Iris pigment epithelial cell (primary cell): ENCODE measurements at places on chromosomes 4 and X.

DNA sequence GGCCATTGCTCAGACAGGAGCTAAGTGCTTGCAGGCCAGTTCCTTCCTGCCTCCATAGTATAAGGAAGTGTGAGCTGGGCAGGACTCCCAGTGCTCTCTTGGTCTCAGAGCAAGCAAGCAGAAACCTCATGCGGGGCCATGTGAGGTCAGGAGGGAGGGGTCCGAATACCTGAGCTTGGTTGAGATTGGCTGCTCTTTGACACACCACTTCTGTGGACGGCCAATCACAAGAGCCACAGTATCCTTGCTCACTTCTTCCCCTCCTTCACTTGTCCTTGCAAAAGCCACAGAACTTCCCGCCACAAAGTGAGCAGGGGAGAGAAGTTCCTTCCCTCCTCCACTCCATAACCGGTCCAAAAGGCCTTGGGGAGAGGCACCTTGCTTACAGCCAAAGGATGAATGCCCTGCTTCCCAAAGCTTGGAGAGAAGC is 56.7 kb downstream of the PRPS1 start:
- peak; percentile 83 for DNase-seq

- DNase-seq, result peak; percentile 67
Measured at GRCh38 chrX:21946925-21947641, 6.6 kb downstream of the SMS start.

DNA sequence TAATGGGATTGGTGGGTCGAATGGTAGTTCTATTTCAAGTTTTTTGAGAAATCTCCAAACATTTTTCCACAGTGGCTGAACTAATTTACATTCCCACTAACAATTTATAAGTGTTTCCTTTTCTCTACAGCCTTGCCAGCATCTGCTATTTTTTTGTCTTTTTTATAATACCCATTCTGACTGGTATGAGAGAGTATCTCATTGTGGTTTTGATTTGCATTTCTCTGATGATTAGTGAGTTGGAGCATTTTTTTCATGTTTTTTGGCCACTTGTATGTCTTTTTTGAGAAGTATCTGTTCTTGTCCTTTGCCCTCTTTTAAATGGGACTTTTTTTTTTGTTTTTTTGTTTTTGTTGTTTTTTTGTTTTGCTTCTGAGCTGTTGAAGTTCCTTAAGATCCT is 200.0 kb upstream of the GK2 start:
- no peak for DNase-seq

DNA sequence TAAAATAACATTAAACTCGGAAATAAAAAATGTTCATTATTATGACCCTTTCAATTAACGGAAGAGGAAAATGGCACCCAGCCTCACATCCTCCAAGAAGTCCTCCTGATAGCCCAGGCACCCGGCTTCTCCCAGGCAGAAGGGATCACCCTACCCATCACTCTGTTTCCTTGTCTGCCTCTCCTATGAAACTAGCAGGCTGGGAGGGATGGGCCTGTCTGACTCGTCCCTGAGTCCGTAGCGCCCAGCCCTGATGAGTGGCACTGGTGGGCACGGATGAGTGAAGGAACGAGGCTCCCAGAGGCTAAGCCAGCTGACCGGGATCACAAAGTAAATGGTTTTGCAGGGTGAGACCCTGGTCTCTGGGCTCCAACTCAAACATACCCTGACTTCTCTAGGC is 28.6 kb upstream of the KIAA0232 start:
- no peak for DNase-seq

GRCh38 chrX:14591976-14592375 is 62.6 kb downstream of the GLRA2 start:
- DNase-seq, result no peak

GRCh38 chr4:80948141-80948540 is 82.4 kb upstream of the BMP3 start:
- no peak for DNase-seq

- DNase-seq, result peak; percentile 83
Measured at GRCh38 chr4:85084371-85085094, 118.0 kb upstream of the WDFY3 start.

GRCh38 chrX:1537031-1537715 is at the start of gene P2RY8:
TSS of gene P2RY8 (minus strand) at chrX:1537185. CDS start at chrX:1466558, 70,627 bp downstream.
- peak; percentile 16 for DNase-seq

DNA sequence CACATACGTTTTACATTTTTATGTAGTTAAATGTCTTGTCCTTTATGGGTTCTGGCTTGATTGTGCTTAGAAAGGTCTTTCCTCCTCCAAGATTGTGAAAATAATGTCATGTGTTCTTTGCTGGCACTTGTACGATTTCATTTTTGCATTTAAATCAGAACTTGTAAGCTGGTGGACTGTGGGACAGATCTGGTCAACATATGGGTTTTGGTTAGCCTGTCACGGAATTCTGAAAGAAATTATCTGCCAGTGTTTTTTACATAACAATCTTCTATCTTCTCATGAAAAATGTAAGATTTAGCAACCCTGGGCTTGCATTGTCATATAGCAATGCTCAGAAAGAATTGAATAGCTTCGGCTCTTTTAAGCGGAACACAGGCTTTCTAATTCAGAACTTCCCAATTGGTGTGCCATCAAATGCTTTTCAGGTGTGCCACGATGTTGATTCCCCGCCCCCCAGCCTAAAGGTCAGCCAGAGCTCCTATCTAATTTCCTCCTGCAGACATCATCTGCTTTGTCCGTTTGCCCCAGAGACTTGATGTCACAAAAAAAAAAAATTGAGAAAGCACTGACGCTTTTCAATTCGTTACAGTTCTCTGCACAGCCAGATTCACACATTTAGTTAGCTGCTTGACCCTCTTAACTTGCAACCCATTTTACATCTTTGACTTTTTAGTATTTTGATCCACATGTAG is 16.2 kb downstream of the AFF1 start:
- DNase-seq, result no peak

DNA sequence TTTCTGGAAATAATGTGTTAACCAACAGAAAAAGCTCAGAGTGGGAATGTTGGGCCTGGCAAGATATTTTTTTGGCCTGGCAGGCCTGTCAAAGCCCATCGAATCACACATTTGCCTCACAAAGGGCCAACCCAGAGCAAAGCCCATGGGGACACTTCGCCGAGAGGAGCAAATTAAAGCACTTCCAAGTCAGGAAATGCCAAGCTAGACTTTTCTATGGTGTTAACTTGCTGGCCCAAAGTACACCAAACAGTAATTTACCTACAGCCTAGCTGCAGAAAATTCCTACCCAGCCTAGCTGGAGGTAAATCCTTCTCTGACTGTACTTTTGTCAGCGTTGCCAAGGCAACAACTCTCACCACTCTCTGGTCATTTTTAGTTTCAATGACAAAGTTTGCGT is 288.6 kb upstream of the LDB2 start:
- DNase-seq, result no peak

- DNase-seq, result peak; percentile 0
Measured at GRCh38 chr4:81688085-81688484, 216.4 kb upstream of the RASGEF1B start.

DNA sequence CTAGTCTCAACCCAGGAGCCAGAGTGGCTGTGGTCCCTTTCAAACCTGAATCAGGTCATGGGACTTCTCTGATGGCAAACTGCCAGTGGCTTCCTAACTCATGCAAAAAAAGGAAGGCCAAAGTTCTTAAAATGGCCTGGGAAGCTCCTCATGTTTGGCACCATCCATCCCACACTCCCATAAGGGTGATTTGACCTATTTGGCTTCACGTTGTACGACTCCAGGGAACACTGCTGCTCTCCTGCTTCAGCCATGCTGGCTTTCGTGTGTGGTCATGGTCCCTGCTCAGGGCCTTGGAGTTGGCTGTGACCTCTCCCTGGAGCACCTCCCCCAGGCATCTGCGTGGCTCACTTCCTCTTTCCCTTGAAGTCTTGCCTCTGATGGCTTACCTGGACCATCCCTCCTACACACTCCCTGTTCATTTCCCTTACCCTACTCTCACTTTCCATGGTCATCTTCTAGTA is 12.8 kb upstream of the TMSB4X start:
- DNase-seq, result no peak

DNA sequence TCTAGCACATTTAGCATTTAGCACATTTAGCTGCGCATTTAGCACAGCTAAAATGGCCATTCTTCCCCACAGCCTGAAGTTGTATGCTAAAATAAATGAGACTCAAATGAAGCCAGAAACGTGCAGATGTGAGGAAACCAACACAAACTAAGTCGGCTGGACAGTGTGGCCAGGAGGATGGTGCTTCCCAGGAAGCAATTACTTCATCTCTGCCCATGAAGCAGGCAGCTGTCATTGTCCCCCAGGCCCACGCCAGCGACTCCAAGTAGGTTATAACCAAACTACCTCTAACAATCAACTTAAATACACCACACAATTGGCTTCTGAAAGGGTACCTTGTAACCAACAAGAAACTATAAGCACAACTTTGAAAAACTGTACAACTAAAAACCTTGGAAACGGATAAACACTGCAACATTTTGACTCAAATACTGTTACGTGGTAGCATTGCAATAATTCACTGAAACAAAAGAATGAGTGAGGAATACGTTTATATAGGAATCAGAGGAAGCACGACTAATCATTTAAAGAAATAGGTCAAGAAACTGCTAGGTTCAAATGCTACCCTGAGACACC is 39.2 kb downstream of the AFAP1 start:
- no peak for DNase-seq

- DNase-seq, result no peak
Measured at GRCh38 chr4:185587030-185587426, 51.7 kb upstream of the PDLIM3 start.

DNA sequence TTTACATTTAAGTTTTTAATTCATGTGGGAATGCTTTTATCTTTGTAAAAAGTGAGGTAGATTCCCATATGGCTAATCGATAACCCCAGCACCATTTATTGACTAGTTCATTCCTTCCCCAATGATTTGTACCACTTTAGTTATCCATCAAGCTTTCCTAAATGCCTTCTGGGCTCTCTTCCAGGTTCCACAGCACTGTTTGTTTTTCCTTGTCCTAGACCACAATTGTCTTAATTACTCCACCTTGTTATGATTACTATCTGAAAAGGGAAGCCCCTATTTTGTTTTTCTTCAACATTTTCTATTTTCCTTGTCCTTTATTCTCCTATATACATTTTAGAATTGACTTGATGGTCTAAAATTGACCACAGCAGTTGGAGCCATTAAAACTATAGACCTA is 48.5 kb upstream of the GPRIN3 start:
- DNase-seq, result no peak

DNA sequence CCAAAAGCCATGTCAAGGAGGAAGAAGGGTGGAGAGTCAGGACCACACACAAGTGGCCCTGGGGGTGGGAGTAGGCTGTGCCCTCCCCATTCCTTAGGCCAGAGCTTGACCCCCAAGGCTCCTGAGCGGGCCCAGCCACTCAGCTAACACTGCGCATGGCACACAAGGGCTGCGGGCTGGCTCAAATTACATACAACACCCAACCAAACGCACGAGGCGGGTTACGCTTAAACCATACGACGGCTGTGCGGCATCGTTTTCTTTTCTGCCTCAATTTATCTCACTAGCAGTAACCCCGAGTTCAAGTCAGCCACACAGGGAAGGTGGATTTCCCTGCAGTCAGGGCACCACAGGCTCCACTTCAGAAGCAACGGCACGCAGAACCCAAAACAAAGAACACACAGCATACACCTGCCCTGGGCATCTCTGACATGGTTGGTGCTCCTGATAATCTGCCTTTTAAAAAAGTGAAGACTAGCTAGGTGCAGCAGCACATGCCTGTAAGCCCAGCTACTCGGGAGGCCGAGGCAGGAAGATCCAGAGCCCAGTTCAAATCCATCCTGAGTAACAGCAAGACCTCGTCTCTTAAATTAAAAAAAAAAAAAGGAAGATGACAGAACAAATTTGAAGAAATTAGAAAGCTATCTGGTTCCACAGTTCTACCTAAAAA is 2.9 kb downstream of the GAK start:
- DNase-seq, result no peak

GRCh38 chr4:2768124-2768523 is 12.0 kb upstream of the TNIP2 start:
- DNase-seq, result no peak

- peak; percentile 53 for DNase-seq
Measured at GRCh38 chr4:4217113-4217512, 9.6 kb downstream of the OTOP1 start.

GRCh38 chr4:83125738-83126141 is 11.2 kb upstream of the PLAC8 start:
- DNase-seq, result no peak

DNA sequence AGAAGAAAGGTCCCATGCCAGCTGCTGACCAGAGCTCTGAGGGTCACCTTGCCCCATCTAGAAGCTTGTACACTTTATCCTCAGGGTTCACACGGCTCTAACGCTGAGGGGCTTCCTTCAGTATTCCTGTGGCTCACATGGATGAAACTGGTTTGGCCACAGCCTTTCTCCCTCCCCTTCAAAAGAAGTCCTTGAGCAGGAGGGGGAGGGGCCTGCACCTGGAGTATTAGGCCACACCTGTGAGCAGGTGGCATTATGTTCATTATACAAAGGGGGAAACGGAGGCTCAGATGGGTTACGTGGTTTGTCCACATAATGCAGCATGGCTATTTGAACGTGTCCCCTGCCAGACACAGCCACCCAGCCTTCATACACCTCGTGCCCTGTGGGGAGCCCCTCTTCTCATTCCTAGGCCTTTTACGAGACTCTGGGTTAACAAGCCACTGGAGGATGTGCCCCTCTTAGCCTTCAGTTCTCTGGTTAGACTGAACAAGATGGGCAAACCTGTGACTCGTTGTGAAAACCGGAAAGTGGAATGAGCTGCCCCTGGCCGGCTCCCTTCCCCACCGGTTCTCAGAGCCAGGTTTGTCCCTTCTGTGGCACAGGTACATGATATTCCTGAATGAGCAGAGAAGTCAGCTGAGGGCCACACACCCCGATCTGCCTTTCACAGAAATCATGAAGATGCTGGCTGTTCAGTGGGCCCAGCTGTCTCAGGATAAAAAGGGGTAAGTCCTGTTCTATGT is 27.2 kb upstream of the JAKMIP1 start:
- DNase-seq, result no peak

GRCh38 chr4:107866726-107867125 is 42.0 kb downstream of the SGMS2 start:
- peak; percentile 43 for DNase-seq

DNA sequence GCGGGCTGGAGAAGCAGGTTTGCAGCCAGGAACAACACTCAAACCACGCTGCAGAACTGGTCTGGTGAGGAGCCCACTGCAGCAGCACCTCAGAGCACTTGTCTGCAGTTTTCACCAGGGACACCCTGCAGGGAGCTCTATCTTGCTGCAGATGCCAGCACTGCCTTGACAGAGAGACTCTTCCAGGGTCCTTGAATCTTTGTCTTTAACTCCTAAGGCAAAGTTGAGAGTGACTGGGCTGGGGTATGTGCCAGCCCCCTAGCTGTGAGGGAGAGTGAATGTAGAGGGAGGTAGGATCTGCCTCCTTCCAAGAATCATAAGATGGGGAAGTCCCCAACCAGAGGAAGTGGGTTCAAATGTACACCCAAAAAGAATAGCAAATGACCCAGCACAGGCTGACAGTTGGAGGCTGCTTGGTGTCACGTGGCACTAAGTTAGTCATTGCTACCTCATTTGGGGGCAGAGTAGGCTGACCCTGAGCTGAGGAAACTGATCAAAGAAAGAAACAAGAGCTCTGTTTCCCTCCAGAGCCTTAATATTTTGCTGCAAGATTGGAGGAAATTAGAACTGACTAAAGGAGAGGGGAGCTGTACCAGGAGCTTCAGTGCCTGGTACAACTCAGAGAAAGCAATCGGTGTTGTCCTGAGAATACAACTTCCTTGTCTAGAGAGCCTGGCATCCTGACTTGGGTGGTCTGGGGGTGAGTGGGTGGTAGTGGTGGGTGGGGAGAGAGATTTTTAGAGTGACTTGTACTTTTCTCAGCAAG is 28.2 kb upstream of the HUWE1 start:
- DNase-seq, result peak; percentile 28
